ENCODE measurements at places on chromosomes 3 and 15. TPM values are rescaled to one million over a fixed set of nuclear protein-coding genes. Genes with fewer than 3 reads are reported as not detected.

DNA sequence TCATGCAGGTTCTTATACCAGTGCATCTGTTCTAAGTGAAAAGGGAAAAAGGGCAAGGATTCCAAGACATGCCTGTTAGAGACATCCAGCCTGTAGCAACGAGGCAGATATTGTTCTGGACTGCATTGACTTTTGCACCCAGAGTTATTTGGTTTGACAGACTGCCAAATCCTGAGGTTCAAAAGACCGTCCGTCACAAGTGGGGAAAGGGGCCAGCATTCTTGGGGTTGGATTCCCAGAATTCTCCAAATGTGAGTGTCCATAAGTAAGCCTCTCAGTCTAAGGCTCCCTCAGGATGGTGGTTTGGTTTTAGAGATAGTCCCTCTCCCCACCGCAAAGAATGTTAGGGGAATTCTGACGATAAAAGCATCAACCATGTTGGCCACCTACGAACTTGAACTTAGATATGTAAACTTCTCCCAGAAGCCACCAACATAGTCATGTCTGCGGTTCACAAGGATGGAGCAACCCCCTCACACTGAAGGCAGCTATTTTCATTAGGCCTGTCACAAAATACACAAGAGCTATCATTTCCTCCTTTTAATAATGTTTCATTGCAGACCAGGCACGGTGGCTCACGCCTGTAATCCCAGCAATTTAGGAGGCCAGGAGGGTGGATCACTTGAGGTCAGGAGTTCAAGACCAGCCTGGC lies 13.6 kb upstream of the LACTB start:
- H3K36me3 ChIP-seq: no peaks in the 10 kb centered on the region
- H3K4me3 ChIP-seq: no peak overlapping the region
- H3K27me3 ChIP-seq: peaks cover 15% of the 10 kb centered on the region
- H3K4me1 ChIP-seq: no peaks in the 10 kb centered on the region
- DNase-seq: no peak

GRCh38 chr15:69391046-69391757 lies 22.9 kb upstream of the KIF23 start:
- no peak for DNase-seq
- H3K4me1 ChIP-seq: peaks cover 4% of the 10 kb centered on the region
- no peak overlapping the region for H3K27ac ChIP-seq
- no peaks in the 10 kb centered on the region for H3K36me3 ChIP-seq
- peaks cover 12% of the 10 kb centered on the region for H3K27me3 ChIP-seq

DNA sequence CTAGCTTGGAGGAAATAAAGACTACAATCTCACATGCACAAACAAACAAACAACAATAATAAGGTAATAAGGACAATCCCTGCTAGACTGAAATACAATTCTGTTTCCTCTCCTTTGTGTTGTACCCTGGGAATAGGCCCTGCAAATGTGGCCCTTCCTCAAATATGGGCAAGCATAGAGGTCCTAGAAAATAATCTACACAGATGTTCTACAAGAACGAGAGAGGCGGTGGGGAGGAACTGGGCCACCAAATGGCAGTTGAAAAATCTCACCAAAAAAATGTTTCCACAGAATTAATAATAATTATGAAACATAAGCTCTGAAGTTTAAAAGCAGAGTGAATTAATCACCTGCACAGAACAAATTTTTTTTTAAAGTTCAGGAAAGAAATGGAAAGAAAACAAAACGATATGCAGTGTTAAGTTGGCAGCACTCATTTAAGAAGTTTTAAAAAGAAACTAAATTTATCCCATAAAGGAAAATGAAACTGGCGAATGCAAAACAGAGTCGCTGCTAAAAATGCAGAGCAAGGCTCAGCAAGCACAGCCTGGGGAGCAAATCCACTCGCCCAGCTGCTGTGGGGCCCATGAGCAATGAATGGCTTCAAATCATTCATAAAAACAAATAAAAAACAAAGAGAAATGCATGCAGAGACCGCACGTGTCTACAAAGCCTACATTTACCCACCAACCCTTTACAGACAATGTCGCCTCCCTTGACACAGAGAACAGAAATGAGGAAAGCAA lies 475.4 kb downstream of the OCA2 start:
- no peak overlapping the region for H3K27ac ChIP-seq
- no peaks in the 10 kb centered on the region for H3K4me1 ChIP-seq
- no peaks in the 10 kb centered on the region for H3K27me3 ChIP-seq

- no peak overlapping the region for H3K4me3 ChIP-seq
- no peak overlapping the region for H3K27ac ChIP-seq
- DNase-seq: no peak
- H3K27me3 ChIP-seq: no peaks in the 10 kb centered on the region
- H3K4me1 ChIP-seq: peaks cover 2% of the 10 kb centered on the region
These were observed 456.4 kb upstream of the CFAP20DC start for GRCh38 chr3:59506191-59506590.

DNA sequence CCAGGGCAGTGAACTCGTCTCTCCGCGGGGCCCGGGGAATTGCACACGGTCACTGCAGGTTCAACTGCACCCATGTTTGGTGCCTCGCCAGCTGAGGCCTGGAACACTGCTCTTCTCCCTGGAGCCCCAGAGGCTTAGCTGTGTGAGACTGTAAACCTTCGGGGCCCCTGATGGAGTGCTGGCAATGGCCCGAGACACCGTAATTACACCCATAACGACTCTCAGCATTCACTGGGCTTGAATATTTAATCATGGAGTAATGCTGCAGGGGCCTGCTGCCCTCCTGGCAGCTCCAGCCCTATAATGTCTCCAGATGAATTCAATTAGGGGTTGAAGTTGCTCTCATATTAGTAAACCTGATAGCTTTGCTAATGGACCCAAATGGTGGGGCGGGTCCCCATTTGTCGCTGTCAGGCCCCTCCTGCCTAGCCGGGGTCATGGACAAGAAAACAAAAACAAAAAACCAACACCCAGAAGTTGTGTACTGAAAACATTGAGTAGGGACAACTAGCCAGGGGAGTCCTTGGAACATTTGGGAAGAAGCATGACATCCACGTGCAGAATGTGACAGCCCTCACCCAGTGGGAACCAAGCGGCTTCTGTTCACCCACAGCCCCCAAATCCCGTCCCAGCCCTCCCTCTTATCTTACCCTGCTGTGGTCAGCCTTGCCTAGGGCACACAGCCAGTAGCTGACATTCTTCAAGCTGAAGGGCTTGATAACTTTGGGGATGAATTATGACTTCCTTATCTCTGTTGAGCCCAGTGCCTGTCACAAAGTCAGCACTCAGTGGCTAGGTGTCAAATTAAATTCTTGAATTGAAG lies 74.3 kb upstream of the SCN5A start:
- no peak for DNase-seq
- H3K4me3 ChIP-seq: no peak overlapping the region
- H3K27ac ChIP-seq: no peak overlapping the region
- H3K4me1 ChIP-seq: no peaks in the 10 kb centered on the region
- H3K36me3 ChIP-seq: no peaks in the 10 kb centered on the region

DNA sequence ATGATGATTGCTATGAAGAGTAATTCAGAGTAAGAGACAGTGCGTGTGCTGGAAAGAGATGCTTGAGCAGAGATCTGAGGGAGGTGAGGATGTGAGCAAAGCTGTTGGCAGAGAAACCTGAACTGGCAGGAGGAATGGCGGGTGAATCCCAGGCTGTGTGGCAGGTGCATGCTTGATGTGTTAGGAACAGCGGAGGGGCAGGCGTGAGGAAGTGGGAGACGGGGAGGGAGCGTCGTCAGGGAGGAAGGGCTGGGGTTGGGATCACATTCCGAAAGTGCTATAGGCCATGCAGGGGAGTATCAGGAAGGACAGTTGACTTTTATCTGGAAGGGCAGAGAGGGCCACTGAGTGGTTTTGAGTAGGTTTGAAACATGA lies 8.6 kb downstream of the GABRA5 start:
- no peak for DNase-seq
- H3K36me3 ChIP-seq: no peaks in the 10 kb centered on the region
- no peak overlapping the region for H3K4me3 ChIP-seq
- no peaks in the 10 kb centered on the region for H3K27me3 ChIP-seq
- H3K4me1 ChIP-seq: no peaks in the 10 kb centered on the region
- H3K27ac ChIP-seq: no peak overlapping the region

DNA sequence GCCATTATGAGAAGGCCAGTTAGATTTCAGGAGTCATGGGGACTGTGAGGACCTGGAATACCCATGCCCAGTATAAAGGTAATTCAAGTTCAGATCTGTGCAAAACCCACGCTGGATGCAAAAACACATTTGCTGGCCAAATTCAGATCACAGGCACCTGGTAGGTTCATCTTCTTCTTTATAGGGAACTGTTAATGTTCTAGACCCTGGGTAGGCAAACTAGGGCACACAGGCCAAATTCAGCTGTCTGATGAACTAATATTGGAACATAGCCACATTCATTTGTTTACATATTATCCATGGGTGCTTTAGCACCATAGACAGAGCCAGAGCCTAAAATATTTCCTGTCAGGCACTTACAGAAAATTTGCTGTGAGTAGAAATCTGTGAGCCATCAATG lies 241.4 kb downstream of the PTPRG start:
- H3K36me3 ChIP-seq: no peaks in the 10 kb centered on the region
- H3K4me3 ChIP-seq: no peak overlapping the region
- H3K27ac ChIP-seq: no peak overlapping the region
- DNase-seq: no peak
- no peaks in the 10 kb centered on the region for H3K27me3 ChIP-seq

GRCh38 chr15:61935493-61935892 lies 124.8 kb downstream of the VPS13C start:
- no peaks in the 10 kb centered on the region for H3K4me1 ChIP-seq
- H3K4me3 ChIP-seq: no peak overlapping the region
- no peak overlapping the region for H3K27ac ChIP-seq
- H3K27me3 ChIP-seq: no peaks in the 10 kb centered on the region
- DNase-seq: no peak
- peaks cover 34% of the 10 kb centered on the region for H3K36me3 ChIP-seq

DNA sequence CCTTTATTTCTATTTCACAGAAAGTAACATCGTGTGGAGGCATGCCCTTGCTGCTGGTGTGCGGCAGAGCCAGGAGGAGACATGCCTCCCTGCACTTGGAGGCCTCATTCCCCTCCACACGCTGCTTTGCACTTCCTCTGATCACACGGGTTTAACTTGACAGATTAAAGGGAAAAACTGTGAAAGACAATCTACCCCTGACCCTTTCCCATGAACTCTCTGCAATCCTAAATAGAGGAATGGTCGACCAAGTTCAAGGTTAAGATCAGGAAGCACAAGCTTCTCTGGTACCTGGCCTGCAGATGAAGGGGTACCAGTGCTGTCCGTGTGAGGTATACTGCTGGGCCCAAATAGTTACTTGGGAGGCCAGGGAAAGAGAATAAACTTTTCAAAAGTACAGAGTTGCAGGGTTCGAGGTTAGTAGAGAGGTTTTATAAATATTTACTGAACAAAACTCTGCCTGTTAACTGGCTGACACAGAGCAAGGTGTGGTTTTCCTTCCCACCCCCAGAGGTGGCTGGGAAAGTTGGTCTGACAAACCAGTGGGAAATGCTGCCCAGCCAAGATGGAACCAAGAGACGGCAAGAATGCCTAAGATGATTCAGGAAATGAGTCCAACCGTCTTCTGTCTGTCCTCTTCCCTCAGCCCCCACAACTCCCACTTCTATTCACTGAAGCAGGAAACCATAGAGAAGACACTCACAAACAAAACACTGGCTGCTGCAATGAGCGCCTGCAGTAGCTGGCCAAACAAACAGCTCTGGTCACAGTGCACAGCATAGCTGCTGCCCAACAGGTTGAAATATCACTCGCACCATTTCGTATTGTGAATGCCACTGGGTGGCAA lies 79.6 kb downstream of the IGF2BP2 start:
- peaks cover 20% of the 10 kb centered on the region for H3K27me3 ChIP-seq
- no peak for DNase-seq

The GPR160 gene
- 13.8 TPM for total RNA-seq

The KCNMB3 gene
- total RNA-seq: 1.3 TPM

The GRM7 gene
- total RNA-seq: not detected

The KBTBD13 gene
- total RNA-seq: not detected

The GATM gene
- total RNA-seq: 2.2 TPM
